ENCODE measurements at places on chromosomes 2 and 18.

- no peak for DNase-seq
These were observed 439.7 kb upstream of the CDH20 start for GRCh38 chr18:60893355-60894097.

GRCh38 chr2:150282771-150283371, 204.6 kb downstream of the RND3 start:
- DNase-seq: no peak

GRCh38 chr2:34529965-34530364, 930.9 kb upstream of the FAM98A start:
- DNase-seq: no peak

DNA sequence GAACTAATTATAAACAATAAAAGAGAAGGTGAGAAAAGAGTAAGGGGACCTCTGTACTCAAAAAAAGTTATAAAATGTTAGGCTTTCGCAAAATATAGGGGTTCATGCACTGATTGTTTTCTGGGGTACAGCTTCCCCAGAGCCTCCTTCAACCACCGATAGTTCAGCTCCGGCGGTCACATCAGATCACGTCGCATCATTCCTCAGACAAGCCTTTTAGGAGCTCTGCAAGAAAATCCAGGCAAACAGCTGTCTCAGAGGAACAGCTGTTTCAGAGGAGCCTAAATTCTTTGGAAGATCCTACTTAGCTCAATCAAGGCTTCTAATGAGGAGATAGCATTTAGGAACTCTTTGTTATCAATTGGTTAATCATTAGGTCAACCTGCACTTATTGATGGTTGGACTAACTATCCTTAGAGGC, 78.7 kb downstream of the MYCN start:
- no peak for DNase-seq

DNA sequence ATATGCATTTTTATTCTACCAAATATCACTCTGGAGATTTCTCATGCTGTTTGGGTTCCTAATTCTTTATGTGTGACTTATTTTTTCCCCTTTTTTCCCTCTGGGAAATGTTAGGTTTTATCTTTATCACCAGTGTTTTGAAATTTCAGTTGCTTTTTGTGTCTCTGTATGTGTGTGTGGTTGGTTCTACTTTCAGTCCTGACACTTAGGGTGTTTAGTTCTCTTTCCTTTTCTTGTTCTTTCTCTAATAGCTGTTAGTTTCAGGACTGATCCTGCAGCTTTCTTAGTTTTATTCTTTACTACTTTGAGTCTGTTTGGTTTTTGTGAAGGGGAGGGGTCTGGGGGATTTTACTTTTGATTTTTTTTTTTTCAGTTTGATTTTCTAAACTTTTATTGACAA, 23.1 kb downstream of the PPM1B start:
- no peak for DNase-seq

GRCh38 chr2:168465594-168465993, 9.5 kb downstream of the CERS6 start:
- DNase-seq: no peak

DNA sequence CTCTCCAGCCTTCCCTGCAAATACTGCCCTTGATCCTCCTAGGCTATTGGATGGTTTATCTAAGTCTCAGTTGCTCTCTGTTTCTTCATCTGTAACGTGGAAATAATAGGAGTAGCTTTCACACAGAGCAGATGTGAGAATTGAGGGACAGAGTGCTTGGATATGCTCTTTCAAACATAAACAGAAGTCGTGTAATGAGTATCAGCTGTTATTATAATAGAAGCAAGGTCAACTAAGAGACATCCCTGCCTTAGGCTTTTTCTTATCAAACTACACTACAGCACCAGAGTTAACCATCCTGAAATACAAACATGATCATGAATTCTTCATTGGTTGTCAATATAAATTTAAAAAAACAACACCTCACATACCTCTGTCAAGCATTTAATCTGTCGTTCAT, 138.2 kb downstream of the DOK6 start:
- no peak for DNase-seq

- no peak for DNase-seq
These were observed 183.8 kb downstream of the LTBP1 start for GRCh38 chr2:33130544-33130943.

GRCh38 chr2:217905395-217905794, 97.4 kb downstream of the TNS1 start:
- DNase-seq: no peak

Measured in activated T-helper 1 cell treated with anti-CD3 and anti-CD28 coated beads, Interleukin-2, amount 50 U/mL, for 16 hours (primary cell).